ENCODE measurements at places on chromosomes 5 and 9.

DNA sequence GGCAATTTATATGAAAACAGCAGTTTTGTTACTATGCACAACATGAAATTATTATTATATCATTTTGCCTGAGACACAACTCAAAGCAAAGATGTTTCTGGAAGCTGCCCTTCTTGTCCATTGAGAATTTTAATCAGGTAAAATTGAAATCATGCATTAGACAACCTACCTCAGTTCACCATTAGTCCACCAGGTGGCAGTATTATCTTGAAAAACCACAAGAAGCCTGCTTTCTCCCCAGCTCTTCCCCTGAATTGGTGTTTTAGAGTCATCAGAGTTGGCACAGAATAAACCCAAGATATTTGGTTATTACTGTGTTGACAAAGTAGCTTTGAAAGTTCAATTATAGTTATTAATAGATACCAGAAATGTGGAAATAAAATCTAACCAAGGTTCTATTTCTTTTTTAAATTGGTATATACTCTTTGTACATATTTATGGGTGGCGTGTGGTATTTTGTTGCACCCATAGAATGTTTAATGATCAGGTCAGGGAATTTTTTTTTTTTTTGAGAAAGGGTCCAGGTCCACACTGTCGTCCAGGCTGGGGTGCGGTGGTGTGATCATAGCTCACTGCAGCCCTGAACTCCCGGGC is 25.7 kb downstream of the UTP15 start:
- peak; percentile 56 for DNase-seq

DNA sequence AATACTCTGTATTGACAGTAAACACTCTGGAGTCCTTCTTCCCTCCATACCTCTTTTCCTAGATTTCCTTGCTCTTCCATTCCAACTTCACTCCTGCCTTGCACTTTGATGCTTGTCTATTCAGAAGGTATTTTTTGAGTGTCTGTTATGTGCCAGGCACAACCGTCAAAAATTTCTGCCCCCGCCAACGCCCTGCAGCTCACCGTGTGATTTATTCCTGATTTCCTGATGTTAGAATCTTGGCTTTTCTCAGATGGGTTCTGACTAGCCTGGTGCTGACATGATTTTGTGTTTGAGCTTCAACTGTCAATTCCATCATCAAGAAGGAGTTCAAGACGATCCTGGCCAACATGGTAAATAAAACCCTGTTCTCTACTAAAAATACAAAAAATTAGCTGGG is 297.5 kb downstream of the AGTPBP1 start:
- no peak for DNase-seq

GRCh38 chr5:137737349-137738131 is 1.7 kb upstream of the KLHL3 start:
- DNase-seq: no peak

DNA sequence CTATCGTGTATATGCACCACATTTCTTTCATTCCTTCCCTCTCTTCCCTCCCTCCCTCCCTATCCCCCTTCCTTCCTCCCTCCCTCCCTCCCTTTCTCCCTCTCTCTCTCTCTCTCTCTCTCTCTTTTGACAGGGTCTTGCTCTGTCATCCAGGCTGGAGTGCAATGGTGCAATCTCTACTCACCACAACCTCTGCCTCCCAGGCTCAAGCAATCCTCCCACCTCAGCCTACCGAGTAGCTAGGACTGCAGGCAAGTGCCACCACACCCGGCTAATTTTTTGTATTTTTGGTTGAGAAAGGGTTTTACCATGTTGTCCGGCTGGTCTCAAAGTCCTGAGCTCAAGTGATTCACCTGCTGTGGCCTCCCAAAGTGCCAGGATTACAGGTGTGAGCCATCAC is 1.1 kb upstream of the ANKS6 start:
- no peak for DNase-seq

GRCh38 chr9:70480405-70480980 is 66.0 kb upstream of the KLF9 start:
- DNase-seq: no peak

DNA sequence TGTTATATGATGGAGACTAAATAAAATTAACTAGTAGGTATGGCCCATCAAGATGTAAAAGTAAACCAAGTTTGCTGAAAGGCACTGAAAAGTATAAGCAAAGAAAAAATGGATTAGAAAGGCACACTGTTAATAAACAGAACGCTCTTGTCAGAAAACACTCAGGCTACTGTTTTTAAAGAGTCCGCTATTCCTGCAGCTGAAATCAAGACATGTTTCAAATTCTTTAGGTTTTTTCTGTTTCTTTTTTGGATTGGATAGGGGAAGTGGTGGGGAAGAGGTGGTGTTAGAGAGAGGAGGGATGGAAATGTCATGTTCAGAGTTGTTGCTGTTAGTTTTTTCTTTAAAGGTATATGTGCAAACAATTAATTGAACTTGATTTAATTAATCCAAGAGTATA is 17.5 kb downstream of the OSTF1 start:
- no peak for DNase-seq

GRCh38 chr5:122704247-122705036 is 70.4 kb upstream of the SNX2 start:
- peak; percentile 23 for DNase-seq

DNA sequence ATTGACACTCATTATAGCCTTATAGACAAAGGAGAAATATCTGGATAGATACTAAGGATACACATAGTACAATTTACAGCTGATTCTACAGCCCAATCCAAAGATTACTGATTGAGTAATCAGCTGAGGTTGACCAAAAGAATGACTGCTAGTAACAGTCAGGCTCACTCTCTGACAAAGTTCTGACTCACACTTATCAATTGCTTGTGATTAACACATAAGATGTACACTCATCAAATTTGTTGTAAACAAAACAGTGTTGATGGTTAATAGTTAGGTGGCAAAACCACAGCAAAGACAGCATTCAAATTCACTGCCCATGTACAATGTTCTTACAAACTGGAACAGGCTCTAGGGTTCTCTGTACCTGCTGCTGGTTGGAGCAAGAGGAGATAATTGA is 422.7 kb downstream of the TLE1 start:
- DNase-seq: peak; percentile 61
